ENCODE measurements at places on chromosomes 7 and 10.

DNA sequence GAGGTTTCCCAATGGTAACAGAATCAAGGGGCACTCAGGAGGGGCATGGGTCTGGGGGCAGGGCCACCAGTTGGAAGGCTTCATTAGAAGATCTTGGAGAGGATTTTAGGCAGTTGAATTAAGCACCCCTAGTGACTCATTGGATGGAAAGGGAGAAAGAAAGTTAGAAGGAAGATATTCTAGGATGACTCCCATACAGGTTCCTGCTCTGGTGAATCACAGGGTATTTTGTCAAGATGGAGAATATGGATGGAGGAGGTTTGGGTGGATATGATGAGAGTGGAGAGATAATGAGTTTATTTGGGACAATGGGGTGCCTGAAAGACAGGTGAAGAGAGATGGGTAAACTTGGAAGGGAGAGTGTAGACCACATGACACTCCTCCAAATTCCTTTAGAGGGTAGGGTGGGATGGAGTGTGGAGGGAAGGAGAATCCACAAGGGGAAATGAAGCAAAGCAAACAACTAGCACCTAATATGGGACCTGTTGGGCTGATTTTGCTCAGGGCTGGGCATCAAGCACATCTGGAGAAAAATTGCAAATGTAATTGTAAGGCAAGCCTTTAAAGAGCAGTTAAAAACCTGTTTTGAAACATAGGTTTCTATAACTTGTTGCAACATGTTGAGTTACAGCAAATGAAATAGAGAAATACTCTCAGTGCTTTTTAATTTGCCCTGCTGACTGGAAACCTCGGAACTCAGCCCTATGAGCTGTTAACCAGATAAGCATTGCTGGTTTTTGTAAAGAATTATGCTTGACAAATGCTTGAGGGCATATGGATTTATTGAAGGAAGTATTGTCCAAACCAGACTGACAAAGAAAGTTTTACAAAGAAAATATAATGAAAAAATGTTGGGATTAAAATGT lies 2.9 kb upstream of the ENTPD7 start:
- DNase-seq: no peak

DNA sequence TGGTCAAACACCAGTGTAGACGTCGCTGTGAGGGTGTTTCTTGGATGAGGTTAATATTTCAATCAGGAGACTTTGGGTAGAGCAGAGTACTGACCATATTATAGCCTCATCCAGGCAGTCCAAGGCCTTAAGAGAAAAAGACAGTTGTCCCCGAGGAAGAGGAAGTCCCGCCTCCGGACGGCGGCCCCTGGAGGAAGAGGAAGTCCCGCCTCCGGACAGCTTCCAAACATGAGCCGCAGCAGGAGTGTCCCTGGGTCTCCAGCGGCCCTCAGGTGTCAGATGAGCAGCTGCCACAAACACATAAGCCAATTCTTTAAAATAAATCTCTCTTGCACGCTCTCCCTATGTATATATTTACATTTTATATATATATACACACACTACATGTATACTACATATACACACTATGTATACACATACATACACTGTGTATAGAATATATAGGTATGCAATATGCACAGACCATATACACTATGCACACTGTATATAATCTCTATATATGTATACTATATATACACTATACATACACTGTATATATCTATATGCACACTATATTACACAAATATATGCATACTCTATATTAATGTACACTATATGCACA lies 37.5 kb downstream of the PWWP2B start:
- DNase-seq: peak; percentile 38

- no peak for DNase-seq
Measured at GRCh38 chr10:50422259-50422658, 170.9 kb upstream of the ASAH2 start.

DNA sequence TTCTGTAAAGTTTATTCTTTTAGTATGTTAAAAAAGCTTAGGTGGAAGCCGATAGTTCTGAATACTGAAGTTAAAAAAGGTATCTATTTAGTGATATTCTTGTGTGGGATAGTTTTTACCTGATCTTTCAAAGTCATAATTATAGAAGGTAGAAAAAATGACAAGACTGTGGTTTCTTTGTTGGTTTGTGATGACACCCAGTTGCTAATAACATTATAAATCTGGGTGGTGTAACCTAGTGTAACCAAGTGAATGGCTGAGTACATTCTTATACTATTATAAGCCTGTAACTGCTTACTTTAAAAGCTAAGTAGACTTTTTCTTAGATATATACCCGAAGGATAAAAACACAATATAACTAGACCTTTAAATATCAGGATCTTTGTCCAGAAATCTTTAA lies 2.3 kb downstream of the CDK13 start:
- no peak for DNase-seq

GRCh38 chr7:36796850-36797536 lies 72.7 kb upstream of the AOAH start:
- DNase-seq: no peak

- DNase-seq: no peak
Measured at GRCh38 chr10:17453373-17454091, 863 bp downstream of the ST8SIA6 start.

DNA sequence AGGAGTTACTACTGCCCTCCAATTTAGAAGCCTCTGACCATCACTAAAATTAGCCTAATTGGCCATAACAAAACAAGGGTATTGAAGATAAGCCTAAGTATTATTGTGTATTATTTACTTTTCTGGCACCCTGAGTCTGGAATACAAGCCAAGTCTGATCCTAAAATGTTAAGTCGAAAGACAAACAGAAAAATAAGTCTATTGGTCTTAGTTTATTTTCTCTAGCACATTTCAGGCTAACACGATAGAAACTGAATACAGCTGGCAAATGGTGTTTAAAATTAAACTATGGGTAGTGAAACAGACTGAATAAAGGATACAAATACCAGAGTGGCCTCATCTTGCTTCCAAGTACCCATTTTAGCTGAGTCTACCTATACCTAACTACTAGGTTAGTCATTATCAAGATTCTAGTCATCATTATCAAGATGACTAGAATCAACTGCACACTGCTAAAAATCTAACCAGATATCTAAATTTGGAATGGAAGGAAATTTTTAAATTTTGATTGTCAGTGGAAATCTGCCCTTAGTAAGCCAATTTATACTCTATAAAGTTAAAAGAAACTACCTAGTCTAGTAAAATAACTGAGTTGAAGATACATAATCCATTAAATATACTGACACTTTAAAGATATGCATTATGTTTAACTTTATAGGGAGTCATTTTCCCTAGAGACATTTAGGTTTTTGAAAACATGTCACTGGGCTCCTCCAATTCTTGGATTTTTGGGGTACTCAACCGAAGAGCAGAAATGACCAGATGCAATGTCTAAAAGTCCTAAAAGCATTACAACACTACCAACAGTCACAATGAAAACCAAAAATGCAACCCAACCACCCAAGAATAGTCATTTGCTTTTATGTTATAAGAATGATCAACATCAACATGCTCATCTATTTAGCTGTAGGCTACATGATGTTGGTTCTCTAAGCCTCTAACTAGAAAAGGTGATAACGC lies 80.9 kb downstream of the NT5C2 start:
- no peak for DNase-seq

DNA sequence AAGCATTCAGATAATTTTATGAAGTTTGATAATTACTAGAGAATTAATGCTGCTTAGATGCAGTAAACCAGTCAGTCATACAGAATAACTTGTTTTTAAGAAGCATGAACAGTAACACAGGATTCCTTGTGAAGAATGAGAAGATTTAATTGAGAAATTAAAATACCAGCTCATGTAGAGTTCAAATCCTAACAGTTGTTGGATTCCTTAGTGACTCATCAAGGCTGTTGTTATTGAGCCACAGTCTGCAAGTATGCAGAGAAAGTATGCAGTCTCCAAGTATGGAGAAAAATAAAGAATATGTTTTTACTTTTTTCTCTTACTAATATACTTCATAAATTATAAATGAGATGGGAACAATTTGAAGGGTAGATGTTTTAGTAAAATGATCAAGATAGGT lies 30.2 kb upstream of the CYP26C1 start:
- no peak for DNase-seq

DNA sequence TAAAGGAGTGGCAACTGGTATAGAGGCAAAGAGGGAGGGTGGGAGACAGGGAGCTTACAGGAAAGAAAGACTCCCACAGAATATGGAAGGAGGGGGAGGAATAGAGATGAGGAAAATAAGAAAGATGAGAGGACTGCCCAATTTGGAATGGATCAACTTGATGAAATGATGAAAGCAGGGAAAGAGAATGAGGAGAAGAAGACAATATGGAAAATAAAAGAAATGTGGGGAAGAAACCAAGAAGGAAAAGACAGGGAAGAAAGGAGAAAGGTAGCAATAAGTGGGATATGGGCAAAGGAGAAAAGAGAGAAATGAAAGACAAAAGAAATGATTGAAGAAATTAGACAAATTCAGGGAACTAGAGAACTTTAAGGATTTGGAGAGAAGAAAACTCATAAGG lies 3.0 kb downstream of the KEL start:
- DNase-seq: no peak

- DNase-seq: no peak
Measured at GRCh38 chr7:158396982-158397862, 190.4 kb downstream of the PTPRN2 start.

- peak; percentile 30 for DNase-seq
Measured at GRCh38 chr10:102119417-102120141, 589 bp downstream of the LDB1 start.

DNA sequence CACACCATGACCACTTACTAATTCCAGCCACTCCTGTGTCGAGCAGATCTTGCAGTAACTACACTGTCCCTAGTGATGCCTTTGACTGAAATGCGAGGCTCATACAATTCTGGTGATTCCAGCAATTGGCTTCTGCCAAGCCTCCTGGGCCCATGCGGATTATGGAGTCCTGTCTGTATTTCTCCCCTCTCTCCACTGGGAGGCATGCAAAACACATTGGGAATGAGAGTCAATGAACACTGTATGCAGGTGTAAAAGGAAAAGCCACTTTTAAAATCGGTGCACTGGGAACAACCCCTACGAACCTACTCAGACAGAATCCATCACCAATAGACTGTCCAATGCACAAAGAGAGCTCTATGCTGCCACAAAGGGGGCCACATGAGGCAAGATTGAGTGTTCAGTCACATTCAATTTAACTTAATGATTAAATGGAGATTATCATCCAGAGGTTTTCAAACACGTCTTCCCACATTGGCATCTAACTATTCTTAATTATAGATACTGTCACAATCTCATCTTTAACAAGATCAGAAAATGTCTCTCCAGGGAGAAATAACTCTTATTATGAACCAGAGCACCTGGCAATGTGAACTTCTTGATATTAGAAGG lies 550.6 kb downstream of the GLRX3 start:
- no peak for DNase-seq
